ENCODE measurements at places on chromosomes 2 and 18. TPM values are rescaled to one million over a fixed set of nuclear protein-coding genes. Genes with fewer than 3 reads are reported as not detected.
A peak's percentile ranks its signal among the peaks of the same experiment; 100 is the strongest.

Gene MORN2
- total RNA-seq, result 7.8 TPM

Gene HMSD
- not detected for total RNA-seq

Gene UGT1A5
- total RNA-seq, result 0.80 TPM

DNA sequence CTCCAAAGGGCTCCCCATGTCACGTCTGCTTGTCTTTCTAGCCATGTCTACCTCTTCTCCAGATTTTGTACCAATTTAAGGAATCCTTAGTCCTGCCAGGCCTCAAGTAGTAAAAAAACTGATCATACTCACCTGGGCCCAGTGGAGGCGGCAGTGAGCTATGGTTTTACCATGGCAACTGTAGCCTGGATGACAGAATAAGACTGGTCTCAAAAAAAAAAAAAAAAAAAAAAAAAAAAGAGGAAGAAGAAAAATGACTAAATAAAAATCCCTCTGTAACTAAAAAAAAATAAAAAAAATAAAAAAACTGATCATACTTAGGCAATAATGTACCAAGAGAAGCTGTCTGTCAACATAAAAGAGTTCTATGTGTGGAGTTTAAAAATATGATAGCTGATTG lies 221.6 kb downstream of the NR4A2 start:
- no peak for DNase-seq

- no peak for DNase-seq
These were observed 285.1 kb upstream of the HDAC4 start for GRCh38 chr2:239685965-239686364.

- DNase-seq, result no peak
These were observed 107.1 kb downstream of the THADA start for GRCh38 chr2:43488737-43489136.

DNA sequence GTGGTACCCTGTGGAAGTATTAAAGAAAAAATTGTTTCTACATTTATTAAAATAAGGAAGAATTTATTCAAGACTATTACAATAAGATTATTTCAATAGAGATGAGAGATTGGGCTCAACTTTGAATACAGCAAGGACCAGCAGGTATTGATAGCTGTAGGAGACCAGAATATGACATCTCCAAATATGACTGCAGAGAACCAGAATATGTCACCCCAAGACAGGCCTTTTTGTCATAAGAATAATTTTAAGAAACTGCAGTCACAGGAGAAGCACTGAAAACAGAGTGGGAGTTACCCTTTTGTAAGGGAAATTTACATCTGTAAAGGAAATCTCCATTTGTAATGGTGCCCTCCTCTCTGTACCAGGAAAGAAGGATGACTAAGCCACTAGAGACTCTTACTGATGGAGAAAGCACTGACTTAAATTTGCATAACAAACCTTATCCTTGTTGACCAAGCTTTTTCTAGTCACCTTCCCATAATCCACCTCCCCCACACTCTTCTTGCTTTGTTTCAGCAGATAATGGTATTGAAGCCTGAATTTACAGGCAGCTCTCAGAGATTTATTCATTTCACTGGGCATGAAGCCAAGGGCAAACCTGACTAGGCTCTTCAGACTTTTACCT lies 145.1 kb upstream of the RMP24 start:
- DNase-seq, result no peak

GRCh38 chr2:23654756-23655155 lies 269.8 kb downstream of the KLHL29 start:
- no peak for DNase-seq

- DNase-seq, result no peak
These were observed 36.4 kb downstream of the ACTR3 start for GRCh38 chr2:113926314-113926713.

DNA sequence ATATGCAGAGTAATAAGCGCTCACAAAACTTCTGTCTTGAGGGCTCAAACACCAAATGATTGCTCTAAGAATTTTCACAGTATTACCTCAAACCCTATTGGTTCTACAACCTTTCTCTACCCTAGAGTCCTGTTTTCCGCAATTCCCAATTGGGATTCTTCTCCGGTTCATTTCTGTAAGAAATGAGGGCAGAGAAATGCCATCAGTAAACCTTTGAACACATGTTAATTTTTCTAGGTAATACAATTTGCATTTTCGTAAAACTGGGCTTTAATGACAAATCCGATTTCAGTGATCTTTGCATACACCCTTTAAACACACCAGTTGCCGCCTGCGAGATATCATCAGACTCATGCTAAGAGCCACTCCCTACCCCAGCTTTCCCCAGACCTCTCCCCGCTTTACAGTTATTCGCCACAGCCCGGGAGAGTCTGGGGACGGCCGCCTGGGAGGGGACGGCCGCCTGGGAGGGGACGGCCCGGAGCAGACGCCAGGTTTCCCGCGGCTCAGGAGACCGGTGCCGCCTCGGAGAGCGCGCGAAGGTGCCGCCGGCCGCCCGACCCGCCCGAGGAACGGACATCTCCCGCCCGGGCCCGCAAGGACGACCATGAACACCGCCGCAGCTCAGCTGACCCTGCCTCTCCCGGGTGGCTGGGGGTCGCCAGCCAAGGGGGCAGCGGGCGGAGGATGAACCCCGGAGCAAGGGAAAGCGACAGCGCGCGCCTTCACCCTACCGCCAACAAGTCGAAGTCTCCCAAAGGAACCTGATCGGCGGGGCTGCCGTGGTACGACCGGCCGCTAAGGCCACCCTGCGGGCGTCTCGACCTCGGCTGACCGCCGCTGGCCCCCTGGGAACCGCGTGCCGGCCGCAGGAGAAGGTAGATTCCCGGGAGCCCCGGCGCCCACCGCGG lies 463 bp downstream of the SMC6 start:
- DNase-seq, result peak; percentile 26

DNA sequence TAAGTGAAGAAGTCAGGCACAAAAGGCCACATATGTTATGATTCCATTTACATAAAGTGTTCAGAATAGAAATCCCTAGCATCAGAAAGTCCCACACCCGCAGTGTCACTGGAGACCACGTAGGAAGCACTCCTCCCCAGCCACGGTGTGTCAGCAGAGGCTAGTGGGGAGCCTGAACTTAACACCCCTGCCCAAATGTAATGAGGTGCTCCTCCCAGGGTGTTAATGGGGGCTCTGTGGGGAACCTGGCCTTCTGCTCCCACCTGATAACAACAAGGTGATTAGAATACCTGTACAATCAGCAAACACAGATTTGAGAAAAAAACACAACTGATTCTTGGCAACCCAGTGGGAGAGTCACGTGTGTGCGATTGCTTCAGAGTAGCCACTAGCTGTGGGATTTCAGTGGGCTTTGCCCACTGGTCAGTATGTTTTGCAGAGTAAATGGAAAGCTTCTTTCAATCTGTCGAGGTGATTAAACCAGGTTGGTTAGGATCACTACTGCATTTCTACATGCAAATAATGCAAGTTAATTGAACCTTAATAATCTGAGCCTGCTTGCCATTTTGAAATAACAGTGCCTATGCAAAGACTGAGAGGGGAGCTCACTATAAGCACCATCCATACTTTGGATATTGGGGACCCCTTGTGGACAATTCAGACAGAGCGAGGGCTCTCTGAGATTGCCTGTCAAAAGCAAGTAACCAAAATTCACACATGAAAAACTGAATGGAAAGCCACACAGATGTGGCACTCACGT lies 20.6 kb upstream of the ATRAID start:
- DNase-seq, result peak; percentile 53

Gene MARCHF4
- total RNA-seq, result not detected

Gene ACTR2
- total RNA-seq, result 44.1 TPM

DNA sequence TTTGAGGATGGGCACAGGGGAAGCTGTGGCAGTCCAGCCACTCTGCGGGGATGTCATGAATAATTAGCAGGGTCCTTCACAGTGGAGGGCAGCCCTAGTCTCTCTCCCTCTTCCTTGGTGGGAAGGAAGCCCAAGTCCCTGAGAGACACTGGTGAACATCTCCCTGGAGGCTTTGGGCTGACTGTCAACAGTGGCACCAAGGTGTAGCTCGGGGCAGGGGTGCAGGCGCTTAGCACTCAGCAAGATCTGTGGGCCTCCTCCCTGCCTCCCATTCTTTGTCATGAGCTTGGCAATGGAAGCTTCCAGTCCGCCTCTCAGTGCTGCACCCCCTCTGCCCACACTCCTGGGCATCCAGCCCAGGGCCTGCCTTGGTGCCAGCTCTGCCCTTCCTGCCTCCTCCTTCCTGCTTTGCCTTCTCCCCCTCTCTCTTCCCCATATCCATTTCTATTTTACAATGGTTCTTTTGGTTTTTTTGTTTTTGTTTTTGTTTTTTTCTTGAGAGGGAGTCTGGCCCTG lies 59.4 kb downstream of the STEAP3 start:
- DNase-seq, result peak; percentile 87

Gene BCL11A
- total RNA-seq, result 94.4 TPM

DNA sequence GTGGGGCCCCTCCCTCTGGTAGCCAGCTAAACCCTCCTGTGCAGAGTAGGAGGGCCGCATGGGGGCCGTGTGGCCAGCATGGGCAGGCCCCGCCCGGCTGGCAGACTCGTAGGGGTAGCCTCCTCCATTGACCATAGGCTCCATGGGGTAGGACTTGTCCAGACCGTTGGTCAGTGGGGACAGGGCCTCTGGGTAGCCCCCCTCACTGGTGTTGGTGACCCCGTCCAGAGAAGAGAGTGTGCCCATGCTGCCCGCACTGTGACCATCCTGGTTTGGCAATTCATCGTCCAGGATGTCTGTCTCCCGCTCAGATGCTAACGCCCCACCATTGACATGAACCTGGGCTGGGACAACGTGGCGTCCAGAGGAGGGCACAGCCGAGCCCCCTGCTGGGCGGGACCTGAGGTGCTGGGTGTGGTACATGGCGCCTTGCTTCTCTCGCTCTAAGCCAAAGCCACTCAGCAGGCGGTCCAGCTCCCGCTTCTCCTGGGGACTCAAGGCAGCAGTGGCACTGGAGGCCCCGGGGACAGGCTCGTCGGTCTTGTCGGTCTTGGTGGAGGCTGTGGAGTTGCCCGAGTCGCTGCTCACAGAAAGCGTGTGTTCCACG lies 154.3 kb downstream of the TNS1 start:
- no peak for DNase-seq

Gene PSMA8
- not detected for total RNA-seq

Gene MYOM1
- 1.4 TPM for total RNA-seq

DNA sequence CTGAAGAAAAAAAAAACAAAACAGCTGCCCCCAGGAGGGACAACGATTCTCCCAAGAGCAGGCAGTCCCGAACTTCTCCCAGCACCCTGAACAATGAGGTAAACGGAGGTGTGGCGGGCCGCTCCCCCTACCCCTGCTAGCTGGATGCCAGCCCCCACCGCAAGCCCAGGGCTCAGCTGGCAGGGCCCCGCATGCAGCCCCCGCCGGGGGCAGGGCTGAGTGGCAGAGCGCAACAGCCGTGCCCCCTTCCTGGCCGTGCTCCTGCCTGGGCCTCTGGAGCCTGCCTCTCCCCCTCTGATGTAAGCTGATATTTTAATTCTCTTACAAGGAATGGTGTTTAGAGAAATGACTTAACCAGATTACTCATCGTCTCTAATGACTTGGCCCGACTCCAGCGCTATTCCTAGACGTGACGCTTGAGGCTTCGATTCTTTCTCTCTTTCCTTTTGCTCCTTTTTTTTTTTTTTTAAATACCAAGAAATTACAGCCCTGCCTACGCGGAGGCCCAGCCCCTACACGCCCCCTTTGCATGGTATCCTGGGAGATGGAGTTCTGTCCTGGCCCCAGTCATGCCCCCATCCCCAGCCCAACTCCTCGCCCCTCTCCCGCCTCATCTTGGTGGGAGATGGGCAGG lies 4.6 kb upstream of the ARID5A start:
- peak; percentile 99 for DNase-seq

DNA sequence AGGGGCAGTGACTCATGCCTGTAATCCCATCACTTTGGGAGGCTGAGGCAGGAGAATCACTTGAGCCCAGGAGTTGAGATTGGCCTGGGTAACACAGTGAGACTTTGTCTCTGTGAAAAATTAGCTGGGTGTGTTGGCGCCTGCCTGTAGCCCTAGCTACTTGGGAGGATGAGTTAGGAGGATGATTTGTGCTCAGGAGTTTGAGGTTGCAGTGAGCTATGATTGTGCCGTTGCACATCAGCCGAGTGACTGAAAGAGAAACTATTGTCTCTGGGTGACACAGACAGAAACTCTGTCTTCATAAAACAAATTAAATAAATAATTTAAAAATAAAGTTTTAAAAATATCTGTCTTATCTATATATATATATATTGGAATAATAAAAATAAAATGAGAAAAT lies 1844.6 kb upstream of the PIK3C3 start:
- no peak for DNase-seq

Gene CROCC2
- total RNA-seq, result 0.10 TPM

DNA sequence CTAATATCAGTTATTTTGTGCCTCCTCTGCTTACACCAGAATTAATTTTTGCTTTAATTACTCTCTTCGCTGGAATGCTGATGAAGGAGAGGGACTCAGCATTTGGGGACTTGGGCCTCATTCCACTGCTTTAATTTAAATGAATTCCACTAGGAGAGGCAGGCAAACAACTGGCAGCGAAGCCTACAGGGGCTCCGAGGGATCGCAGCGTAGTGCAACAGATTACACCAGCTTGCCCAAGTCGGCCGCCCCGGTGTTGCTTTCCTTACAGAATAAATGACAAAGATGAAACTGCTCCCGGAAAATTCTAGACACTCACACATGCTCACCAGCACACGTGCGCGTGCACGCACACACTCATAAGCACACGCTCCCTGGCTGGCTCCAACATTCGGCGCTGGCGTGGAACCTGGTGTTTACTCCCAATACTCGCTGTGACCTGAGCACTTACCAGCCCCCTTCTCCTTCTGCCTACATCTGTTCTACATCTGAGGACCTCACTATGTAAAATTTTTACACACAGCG lies 175.4 kb downstream of the ZNF521 start:
- no peak for DNase-seq

Gene SCN1A
- total RNA-seq, result 0.04 TPM

- DNase-seq, result no peak
These were observed 1377.6 kb upstream of the PIK3C3 start for GRCh38 chr18:40577239-40577980.

Gene ARHGAP15
- total RNA-seq, result 3.0 TPM

Gene YES1
- total RNA-seq, result 94.3 TPM

- DNase-seq, result no peak
These were observed 80.9 kb upstream of the IGFBP5 start for GRCh38 chr2:216776066-216776850.

GRCh38 chr18:5890331-5891183 lies 4.8 kb downstream of the TMEM200C start:
- DNase-seq, result no peak

GRCh38 chr18:66510357-66511045 lies 93.4 kb downstream of the CDH19 start:
- no peak for DNase-seq

DNA sequence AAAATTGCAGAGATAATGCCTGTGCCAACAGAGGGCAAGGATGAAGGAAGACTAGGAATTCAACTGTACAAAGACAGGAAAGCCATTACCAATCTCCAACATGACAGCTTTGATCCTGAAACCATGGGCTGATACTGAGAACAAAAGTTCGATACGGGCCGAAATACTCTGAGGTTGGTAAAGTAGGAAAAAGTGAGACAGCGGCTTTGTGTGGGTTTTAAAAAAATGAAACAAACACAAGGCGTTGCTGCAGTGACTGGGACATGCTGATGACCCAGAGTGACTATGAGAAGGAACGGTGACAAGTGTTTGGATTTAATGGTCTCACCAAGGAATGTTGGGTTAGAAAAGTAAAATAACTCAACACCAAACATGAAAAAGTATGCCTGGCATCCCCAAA lies 24.2 kb upstream of the SDC1 start:
- DNase-seq, result no peak

GRCh38 chr2:55891671-55892094 lies 31.9 kb downstream of the EFEMP1 start:
- no peak for DNase-seq

- DNase-seq, result peak; percentile 80
These were observed 1.1 kb downstream of the MYCN start for GRCh38 chr2:15941481-15941850.

- DNase-seq, result no peak
These were observed 2.9 kb upstream of the IL1F10 start for GRCh38 chr2:113064898-113065297.

- DNase-seq, result no peak
These were observed 46.9 kb downstream of the PLEKHB2 start for GRCh38 chr2:131152074-131152473.

All from lower leg skin (tissue), 4 donors.